ENCODE measurements at places on chromosomes 3 and 15.

DNA sequence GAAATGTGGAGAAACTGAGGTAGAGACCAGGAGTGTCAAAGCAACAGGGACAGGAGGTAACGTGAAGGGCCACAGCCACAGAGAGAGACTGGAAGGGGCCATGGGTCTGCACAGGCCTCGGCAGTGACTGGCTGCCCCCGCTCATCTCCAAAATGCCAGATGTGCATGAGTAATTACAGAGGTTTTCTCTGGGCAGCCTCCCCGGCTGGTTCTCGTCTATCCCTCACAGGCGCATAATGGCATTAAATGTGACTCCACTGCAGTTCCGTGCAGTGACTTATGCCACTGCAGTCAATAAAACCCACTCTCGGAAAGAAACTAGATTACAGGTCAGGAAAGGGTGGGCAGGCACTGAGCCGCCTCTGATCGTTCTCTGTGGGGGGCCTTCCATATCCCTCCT is 74.7 kb downstream of the WDR76 start:
- DNase-seq: no peak

DNA sequence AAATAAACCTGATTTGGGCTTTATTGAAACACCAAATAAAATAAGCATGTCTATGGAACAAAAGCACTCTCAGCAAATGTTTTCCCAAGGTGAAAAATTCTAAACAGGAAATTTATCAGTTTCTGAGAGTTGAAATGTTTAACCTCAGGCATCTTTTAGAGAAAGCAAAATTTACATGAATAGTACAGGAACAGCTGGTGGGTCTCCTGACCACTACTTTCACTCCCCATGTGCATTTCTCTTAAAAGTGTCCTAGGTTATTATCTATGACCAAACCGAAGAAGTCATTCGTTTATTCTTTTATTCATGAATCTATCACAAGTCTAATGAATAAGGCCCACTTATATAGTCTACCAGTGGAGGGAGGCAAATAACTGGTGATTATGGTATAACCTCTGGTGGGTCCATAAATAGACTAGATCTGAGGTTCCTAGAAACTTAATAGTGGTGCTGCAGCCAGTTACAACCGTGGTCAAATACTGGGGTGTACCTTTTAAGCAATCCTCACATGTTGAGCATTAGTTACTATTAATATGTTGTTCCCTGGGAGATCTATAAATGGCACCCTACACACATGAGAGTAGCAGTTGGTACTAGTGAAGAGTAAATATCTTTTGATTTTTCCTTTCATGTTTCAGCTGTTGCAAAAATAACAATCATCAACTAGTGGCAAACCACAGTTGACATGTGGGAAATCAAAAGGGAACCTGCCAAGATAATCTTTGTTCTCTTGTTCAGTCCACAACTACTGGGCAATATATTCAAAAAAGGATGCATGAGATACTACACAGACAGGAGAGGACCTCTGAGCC is 169.3 kb upstream of the STAC start:
- no peak for DNase-seq

DNA sequence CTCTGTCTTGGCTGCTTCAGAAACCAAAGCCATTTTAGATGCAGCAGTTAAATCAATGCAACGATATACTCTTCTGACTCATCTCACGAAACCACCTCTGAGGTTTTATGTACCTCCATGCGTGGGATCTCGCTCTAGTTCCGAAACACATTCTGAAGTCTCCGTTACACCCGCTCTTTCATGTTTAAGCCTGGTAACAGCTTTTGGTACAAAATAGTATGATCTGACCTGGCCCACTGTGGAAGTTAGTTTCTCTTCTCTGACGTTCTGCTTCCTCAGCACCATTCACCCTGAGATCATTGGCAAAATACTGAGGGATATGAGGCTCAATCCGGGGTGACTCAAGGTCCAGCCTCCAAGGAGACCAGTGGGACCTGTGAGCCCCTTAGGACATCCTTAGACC is 121.9 kb downstream of the TMEM266 start:
- DNase-seq: no peak

DNA sequence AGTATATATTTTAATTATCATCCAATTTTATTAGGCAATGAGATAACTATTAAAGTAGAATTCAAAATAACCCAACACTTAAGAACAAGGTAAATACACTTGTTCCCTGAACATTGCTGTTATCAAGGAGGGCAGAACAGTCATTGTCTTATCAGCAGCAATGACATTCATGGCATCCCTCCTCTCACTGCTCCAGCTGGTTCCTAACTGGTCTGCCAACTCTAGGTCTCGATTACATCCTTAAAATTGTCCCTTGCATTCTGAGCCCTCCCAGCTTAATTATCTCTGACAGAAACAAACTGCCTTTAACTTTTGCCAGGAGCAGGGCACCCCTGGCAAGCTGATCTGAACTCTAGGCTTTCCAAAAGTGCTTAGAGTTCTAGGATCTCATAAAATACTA is 14.0 kb upstream of the DYNC1LI1 start:
- no peak for DNase-seq

DNA sequence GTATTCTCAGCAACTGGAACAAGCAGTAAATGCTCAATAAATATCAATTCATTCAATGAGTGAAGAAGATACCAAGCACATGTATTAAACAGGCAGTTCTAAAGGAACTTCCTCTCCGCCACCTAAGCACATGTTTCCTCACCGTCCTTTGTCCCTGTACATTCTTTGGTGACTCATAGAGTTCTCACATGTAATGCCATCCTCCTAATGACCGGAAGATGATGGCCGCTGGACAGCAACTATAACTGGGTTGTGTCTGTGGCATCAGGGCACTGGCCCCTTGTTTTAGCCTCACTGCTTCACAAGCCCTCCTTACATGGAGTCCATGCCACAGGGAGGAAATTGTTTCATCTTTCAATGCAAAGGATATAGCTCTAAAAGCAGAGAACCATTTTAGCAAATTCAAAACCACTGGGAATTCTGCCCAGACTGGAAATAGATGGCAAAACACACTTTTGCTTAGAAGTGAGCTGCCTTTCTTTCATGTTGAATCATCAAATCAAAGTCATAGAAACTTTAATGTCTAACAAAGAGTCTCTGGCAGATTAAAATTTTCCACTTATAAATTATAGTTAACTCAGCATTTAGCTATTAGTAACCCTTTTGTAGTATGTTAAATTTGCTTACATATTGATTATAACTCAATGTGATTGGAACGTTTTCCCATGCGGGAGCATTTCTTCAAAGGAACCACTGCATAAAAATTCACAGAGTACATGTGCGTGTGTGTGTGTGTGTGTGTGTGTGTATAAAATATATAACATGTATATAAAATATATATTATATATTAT is 74.1 kb downstream of the GAP43 start:
- no peak for DNase-seq

Data from H7 (cell line).